ENCODE measurements at places on chromosomes 2 and 18.

DNA sequence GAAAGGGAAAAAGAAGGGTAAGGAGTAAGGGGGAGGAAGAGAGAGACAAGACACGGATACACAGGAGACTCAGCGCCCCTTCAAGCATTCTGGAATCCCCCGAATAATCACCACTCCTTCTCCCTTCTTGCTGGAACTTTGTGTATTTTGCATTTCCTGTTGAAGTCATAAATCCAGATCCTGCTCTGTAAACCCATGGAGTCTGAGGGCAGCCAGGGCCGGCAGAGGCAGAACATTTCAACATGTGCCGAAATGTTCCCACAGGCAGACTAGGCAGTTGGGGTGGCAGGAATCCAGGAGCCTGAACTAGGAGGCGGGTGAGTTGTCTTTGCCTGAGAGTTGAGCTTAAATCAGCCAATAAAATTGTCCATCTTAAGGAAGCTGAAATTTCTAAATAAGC is 193.1 kb downstream of the SH3RF3 start:
- DNase-seq = no peak

DNA sequence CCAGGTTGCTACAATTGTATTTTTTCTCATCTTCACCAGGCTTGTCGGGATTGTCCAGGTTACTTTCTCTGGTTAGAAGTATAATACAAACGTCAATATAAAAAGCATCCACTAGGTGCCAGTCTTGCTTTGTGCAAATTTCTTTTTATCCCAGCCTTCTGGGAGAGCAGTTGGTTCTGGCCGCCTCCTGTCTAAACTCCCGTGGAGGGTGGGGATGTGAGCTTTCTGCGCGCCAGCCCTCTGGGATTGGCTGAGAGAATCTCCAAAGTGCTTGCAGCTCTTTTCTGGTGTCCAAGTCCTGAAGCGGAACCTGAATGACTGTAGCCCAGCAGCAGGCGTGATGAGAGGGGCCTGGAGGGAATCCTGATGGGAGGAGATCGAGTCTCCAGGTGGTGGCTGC is 22.4 kb upstream of the TOGARAM2 start:
- DNase-seq = peak; percentile 73

- no peak for DNase-seq
These were observed 43.8 kb downstream of the TMEM17 start for GRCh38 chr2:62462211-62462610.

- DNase-seq = no peak
These were observed 113.7 kb upstream of the CREB1 start for GRCh38 chr2:207416111-207416510.

DNA sequence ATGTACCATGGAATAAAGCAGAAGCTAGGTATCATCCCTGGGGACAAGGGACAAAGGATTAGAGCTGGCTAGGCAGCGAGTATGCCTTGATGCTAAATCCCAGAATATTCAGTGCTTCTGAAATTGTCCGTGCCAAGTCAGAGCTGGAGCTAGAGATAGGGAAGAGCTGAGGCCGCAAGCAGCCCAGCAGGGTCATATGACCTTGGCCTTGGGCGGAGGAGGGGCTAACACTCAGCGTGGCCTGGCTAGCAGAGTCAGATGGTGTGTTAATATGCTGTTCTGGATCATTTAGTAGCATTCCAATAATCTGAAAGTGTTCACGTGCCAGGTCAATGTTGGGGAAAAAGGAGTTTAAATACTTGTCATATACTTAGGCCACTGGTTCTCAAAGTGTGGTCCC is 374.8 kb downstream of the CLIP4 start:
- DNase-seq = no peak

- no peak for DNase-seq
These were observed 30.0 kb downstream of the HJURP start for GRCh38 chr2:233824373-233824772.

GRCh38 chr2:74399785-74400184 is 19.7 kb upstream of the DCTN1 start:
- peak; percentile 40 for DNase-seq

- DNase-seq = no peak
These were observed 22.3 kb downstream of the TMEM18 start for GRCh38 chr2:654896-655295.

GRCh38 chr2:223264541-223265193 is 212.7 kb downstream of the KCNE4 start:
- DNase-seq = no peak

DNA sequence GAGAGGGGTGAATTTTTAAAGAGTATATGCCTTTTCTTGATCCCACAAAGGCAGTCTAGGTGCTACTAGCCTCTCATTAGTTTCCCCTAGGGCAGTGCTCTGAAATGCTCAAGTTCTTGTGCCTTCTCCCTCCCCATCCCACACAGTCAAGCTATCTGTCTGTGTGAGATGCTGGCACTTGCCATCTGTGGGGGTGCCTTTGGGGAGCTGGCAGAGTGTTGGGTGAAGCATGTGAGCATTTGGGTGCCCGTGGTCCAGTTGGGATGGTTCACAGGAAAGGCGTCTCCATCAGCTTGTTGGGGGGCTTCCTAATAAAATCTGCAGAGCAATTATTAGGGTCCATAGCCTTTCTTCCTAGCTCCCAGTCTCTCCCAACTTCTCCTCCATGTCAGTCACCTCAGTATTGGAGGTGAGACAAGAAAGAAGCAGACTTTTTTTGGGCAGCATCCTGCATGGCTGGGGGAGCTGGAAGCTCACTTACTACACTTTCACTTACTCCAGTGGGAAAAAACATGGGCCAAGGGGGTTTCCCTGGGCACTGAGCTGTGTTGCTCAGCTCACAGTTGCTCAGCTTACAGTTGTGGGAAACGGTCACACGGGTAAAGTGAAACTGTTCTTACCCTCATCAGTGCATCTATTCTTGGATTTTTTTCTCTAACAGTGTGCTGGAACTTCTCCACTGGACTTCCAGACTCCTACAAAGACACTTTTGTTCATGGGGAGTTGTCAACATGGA is 29.3 kb downstream of the COLEC11 start:
- DNase-seq = no peak

DNA sequence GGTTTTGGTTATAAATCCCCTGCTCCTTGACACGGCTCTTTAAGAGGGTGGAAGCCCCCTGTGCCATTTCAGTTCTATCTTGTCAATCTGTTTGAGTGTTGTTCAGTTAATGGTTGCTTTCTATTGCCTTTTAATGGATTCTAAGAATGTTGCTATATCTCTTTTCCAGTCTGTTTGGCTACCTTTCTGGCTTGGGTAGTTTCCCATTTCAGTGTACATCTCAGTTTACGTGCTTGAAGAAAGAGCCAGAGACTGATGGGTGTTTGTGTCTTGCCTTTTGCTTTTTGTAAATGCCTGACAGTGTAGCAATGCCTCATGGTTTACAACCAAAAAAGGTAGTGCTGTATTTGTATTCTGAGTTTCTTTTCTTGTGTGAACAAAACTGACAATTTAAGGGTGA is 45.3 kb downstream of the SPATS2L start:
- no peak for DNase-seq

DNA sequence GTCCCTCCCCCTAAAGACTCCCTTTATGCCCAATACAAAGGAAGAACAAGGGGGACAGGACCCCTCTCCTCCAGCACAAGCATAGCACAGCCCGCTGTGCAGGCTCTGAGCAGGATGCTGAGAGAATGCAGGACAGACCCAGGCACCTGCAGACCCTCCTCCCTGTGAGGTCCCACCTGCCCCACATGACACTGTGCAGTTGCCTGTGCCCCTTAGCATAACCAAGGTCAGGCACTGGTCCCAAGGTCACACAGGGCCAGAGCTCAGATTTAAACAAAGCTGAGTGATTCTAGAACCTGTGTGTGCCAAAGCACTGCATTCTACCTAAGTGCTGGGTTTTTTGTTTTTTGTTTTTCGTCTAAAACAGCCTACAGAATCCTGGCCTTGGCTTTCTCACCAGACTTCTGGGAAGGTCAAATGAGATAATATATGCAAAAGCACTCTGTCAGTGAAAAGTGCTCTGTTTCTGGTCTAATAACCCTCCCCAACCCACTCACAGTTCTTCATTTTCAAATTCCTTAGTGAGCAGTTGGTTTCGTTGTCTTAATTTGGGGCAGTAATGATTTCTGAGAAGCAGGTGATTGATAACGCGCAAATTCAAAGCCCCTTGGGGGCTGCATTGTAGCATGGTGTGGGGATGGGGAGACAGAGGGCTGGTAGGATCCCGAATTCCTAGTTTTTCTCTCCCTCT is 125.7 kb downstream of the KCTD1 start:
- DNase-seq = no peak

GRCh38 chr18:35289293-35289692 is 736 bp downstream of the ZSCAN30 start:
- peak; percentile 33 for DNase-seq

- no peak for DNase-seq
These were observed 83.3 kb downstream of the CACNB4 start for GRCh38 chr2:152015552-152015951.

GRCh38 chr18:3179430-3180089 is 40.2 kb downstream of the MYOM1 start:
- DNase-seq = no peak

GRCh38 chr18:13762690-13763439 is 36.4 kb downstream of the RNMT start:
- no peak for DNase-seq

DNA sequence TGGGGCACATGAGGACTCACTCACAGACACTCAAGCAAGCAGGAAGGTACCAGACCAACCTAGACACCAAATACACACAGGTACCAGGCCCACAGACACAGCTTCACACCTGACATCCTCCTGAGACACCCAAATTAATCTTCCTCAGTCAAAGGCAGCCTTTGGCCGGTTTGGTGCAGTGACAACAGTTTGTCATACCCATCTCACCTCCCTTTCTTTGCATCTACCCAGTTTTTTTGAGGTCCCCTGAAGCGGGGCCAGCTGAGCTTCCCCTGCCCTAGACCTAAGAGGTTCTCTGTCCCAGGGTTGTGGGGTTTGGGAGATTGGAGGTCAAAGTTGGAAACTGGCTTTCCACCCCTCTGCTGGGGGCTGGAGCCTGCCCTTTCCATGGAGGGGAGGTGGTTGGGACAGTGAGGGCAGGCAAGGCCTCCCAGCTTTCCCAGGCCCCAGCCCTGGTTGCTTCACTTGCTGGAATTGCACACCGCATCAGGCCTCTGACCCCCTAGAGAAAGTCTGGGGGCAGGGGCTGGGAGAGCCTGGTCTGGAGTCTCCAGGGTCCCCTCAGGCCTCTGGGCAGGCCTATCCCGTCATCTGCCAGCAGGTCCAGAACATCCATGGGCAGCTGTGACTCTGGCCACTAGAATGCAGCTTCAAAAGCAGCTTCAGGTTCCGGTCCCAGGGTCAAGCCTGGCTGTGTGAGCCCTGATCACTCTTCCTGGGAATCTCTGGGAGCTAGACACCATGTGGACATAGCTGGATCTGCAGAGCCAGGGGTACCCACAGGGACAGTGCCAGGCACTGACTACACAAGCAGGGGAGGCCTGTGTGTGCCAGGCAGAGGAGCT is 12.5 kb upstream of the TEX261 start:
- DNase-seq = peak; percentile 7

- no peak for DNase-seq
These were observed 249.3 kb upstream of the RBBP8 start for GRCh38 chr18:22683786-22684185.

- DNase-seq = no peak
These were observed 132.1 kb upstream of the SETBP1 start for GRCh38 chr18:44548291-44549221.

DNA sequence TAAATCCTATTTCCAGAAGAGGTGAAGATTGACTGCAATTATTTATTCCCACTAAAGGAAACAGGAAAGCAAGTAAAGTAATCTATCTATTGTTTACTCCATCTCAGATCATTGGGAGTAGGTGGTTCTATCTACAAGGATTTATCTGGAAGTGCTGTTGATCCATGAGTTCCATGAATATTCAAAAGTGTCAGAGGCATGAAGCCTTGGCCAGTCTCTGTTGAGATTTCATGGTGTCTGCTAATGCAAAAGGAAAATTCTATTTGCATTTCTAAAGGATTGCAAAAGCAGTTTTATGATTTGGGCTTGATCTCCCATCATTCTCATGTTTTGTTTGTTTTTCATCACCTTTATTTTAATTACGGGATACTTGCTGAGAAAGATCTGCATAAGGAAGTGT is 102.4 kb upstream of the ST6GAL2 start:
- DNase-seq = no peak

DNA sequence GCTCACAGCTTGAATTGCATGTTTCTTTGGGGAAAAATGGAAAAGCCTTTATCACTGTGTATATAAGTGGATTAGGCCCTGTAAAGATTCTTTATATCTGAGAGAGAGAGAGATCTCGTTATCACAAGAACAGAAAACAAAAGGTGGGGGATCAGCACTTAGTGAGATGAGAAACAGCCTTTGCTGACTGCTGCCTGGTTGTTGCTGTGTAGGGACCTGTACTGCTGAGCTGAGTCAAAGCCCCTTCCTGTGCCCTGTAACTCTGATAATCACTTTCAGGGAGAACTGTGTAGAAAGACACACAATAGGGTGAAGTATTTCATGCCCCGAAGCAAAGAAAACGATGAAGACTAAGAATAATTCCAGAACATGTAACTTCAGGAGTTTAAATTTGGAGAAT is 30.6 kb upstream of the FAM237A start:
- no peak for DNase-seq

GRCh38 chr18:6219116-6219717 is 195.5 kb downstream of the L3MBTL4 start:
- DNase-seq = peak; percentile 67

DNA sequence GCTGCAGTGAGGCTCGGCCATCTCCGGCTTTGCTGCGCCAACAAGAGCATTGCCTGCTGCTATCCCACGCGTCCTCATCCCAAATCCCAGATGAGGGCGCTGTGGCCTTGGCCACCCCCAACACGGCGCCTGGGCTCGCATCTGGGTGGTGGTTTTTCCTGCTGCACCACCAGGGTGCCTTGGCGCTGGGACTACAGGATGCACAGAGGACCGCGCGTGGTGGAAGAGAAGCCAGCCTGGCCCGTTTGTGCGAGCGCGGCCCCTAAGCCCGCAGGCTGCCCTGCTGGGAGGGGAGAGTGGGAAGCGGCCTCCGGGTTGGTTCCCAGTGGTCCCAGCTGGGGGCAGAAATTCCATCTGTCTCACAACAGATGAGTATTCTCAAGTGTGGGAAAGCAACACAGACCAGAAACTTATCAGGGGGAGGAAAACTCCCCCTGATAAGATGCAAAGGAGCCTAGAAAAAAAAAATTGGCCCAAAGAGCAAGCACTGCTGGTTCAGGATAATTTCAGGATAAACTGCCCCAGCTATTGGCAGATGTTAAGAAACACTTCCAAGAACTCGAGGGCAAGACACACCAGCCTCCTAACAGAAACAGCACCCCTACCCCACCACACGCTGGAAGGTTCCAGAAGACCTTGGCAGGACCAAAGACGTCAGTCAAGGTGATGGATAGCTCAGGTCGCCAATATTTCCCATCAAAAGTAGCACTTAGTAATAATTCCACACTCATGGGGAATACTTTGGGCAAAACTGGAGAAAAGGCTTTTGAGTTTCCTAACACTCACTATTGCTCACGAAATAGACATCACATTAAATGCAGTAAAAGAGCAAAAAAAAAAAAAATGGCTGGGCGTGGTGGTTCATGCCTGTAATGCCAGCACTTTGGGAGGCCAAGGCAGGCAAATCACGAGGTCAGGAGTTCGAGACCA is 152.1 kb downstream of the PXDN start:
- peak; percentile 66 for DNase-seq
